Inflammatory macrophage (primary cell): ENCODE measurements at places on chromosomes 6 and 20.

DNA sequence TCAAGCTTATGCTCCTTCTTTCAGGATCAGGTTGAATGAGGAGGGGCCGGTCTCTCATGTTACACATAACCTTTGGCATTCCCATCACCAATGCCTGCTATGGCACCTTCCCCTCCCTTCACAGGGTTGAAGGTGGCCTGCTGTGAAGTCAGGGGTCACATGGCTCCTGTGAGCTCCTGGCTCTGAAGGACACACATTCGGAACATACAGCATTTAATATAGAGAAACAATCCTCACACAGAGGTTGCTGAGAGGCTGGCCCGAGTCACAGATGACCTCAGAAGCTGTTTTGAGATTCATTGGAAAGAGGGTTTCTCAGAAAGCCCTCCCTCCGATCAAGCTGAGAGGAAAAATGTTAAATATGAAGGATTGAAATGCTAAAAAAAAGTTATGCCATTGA lies 82.1 kb downstream of the PSMG4 start:
- no peak for DNase-seq

DNA sequence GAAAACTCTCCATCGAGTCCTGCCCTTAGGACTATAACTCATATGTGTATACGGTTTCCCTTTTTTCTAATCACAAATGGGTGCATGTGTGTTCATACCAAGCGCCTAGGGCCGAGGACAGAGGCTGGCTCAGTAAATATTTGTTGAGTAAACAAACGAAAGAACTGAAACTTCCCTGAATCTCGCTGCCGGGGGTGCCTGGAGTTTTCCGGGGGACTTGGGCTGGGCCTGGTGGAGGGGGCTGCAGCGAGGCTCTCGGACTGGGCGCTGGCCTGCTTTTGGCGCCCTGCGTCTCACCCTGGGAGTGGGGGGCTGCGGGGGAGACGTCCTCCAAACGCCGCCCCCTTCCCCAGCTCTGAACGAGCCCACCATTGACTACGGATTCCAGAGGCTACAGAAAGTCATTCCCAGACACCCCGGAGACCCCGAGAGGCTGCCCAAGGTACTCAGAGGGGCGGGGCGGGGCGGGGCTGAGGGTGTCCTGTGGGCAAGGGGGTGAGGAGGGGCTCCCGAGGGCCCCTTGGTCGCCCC lies 49.0 kb downstream of the CPXM1 start:
- DNase-seq = peak; percentile 17

DNA sequence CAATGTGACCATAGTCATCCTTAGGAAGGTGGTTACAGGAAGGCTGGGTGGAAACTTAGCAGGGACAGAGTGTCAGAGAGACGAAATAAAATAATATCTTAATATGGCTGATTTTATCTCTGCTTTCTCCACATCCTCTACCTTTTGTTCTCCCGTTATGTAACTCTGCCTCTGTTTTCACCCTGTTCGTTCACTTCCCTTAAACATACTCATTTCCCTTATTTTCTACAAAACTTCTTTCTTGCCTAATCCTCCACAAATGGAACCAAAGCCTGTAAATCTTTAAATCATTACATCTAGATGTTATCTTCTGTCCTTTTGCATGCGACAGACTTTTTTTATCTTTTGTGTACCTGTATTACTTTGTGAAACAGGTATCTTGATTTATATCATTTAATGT lies 23.3 kb upstream of the CRIP3 start:
- peak; percentile 78 for DNase-seq

DNA sequence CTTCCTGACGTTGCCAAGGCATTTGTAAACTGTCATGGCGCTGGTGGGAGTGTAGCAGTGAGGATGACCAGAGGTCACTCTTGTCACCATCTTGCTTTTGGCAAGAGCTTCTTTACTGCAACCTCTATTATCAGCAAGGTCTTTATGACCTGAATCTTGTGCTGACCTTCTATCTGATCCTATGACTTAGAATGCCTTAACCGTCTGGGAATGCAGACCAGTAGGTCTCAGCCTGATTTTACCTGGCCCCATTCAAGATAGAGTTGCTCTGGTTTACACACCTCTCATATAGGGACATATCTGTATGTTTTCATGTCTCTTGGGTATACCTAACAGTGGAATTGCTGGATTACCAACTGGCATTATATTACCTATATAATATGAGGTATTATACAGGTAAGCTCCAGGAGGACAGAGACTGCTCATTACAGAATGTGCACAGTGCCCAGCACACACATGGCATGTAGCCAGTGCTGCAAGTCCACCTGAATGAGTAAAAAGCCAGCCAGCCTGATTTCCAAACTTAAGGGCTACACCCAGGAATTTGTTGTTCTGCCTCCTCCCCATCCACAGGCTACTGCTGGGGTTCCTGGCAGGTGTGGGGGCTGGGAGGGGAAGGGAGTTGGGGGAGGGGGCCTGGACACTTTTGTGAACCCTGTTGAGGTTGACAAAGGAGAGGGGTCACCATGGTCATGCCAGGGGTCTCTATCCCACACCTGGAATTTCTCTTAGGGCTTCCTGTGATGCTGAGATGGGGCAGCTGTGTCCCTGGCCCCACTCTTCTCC lies 35.2 kb upstream of the BLCAP start:
- no peak for DNase-seq

GRCh38 chr6:75234126-75234865 lies 9.3 kb downstream of the COX7A2 start:
- DNase-seq = no peak

GRCh38 chr20:42790111-42790510 lies 399.6 kb downstream of the PTPRT start:
- no peak for DNase-seq

DNA sequence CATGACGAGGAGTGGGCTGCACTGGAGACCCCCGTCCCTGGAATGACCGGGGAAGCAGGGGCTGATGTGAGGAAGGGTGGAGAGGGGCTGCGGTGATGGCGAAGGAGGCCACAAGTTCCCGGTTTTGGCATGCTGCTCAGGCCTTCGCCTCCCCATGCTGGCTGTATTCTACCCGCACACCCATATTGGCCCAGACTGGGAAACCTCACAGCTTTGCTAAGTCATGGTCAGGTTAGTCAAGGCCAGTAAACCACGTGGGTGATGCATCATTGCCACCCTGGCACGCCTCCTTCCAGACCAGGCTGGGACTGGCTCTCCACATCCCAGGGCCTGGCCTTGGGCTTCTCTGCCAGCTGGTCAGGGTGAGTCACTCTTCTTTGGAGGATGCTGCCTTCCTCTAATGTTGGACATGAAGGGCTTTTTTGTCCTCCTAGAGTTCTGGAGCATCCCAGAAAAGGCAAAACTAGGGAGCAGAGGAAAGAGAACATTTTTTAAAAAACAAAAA lies 53.8 kb downstream of the PCNA start:
- DNase-seq = peak; percentile 97

GRCh38 chr6:115194981-115195638 lies 852.3 kb upstream of the HS3ST5 start:
- DNase-seq = no peak

- DNase-seq = no peak
These were observed 899.5 kb upstream of the ADGRB3 start for GRCh38 chr6:67735623-67736022.

DNA sequence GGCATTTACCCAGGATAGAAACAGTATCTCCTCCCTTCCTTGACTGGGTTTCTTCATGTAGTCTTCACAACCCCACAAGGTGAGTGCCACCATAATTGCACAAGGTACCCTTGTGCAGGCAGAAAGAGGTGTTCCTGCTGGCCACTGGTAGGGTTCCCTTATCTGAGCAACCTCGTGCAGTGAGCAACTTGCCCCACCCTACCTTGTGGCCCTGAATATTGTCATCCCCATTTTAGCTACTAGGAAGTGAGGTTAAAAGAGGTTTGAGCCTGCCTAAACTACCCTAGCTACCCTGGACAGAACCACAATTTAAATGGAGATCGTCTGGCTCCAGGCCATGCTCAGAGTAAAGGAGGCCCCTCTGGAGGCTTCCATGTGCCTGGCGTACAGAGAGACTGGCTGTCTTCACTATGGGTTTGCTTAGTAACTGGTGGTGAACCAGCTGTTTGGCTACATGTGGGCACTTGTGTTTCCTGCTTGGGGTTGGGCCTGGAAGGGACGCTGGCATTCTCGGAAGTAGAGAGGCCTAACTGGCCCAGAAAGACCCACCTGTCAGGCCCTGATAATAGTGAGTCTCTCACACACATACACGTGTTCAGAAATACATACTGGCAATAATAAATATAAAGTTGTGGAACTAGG lies 148.8 kb downstream of the LRFN2 start:
- no peak for DNase-seq

DNA sequence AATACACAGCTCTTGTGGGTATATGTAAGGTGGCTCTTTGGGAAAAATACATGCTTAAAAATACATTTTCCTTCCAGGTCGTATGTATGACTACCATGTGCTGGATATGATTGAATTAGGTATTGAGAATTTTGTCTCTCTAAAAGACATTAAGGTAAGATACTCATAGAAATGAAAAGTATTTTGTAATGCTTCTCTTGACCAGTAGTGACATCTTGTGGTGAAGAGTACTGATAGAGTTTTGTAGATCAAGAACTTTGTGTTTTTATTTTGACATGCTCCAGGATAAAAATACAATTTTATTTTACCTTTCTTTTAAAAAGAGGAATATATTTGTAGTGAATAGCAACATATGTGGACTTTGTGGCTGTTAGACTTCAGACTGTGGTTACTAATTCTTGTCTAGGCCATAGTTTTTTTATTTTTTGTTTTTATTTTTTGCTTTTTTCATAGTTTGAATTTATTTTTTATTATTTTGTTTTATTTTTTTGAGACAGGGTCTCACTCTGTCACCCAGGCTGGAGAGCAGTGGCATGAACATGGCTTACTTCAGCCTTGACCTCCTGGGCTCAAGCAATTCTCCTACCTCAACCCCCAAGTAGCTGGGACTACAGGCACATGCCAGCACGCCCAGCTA lies 17.9 kb downstream of the RPF2 start:
- DNase-seq = peak; percentile 32

- DNase-seq = no peak
These were observed 9.7 kb downstream of the LRRN4 start for GRCh38 chr20:6044115-6044514.

- DNase-seq = no peak
These were observed 39.3 kb upstream of the SMLR1 start for GRCh38 chr6:130787726-130788500.

DNA sequence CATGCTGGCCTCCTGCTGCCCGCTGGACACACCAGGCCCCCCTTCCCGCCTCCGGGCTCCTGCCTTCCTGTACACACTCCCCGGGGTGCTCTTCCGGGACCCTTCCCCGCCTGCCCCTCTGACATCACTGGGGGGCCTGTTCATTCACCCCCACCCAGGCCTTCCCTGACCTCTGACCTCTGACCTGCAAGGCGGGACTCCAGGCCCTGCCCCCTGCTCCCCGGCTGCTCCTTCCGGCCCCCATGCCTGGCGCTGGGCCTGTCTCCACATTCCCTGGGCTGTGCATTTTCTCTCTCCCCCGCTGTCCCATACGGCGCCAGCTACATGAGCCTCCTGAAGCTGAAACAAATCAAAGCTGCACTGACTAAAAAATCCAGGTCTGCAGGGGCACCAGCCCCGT lies 71.6 kb upstream of the GATA5 start:
- no peak for DNase-seq

- no peak for DNase-seq
These were observed 279.9 kb downstream of the CD83 start for GRCh38 chr6:14397518-14397901.
